ENCODE measurements at places on chromosomes 4 and X.

DNA sequence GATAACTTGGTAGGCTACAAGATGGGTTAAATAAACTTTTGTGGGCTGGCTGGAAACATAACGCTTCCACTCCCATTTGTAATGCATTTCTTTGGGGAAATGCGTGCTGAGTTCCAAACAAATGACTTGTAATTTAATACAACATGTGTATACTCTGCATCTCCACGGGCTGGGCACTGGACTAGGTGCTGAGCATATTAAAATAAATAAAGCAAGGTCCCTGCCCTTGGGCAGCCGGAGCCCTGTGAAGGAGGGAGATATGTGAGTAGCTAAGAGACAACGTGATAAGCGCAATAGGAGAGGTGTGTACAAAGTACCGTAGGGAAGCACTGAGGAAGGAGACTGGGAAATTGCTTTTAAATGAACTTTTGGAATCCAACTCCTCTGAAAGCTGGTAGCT is 147.2 kb upstream of the RBPJ start:
- no peak for DNase-seq

DNA sequence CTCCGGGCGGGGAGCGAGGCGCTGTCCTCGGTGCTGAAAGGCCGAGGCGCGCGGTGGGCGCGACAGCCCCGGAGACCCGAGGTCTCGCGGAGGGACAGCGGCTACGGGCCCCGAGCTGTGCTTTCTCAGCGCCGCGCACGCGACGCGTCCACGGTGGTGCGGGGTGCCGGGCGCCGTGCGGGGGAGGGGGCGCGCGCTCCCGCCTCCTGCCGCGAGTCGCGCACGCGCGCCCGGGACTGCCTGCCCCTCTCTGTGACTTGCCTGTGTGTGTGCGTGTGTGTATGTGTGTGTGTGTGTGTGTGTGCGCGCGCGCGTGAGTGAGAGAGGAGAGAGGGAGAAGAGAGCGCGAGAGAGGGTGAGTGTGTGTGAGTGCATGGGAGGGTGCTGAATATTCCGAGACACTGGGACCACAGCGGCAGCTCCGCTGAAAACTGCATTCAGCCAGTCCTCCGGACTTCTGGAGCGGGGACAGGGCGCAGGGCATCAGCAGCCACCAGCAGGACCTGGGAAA is at the start of gene GRIA2:
GRIA2 (plus strand) TSS at position 358 of the 511 bp plus-strand sequence. CDS start 315 bp downstream, outside the sequence.
- peak; percentile 70 for DNase-seq

- DNase-seq: no peak
Observed at GRCh38 chr4:16659694-16660093, 238.8 kb downstream of the LDB2 start.

- DNase-seq: peak; percentile 80
Observed at GRCh38 chr4:163157157-163157556, 9.5 kb downstream of the NAF1 start.

DNA sequence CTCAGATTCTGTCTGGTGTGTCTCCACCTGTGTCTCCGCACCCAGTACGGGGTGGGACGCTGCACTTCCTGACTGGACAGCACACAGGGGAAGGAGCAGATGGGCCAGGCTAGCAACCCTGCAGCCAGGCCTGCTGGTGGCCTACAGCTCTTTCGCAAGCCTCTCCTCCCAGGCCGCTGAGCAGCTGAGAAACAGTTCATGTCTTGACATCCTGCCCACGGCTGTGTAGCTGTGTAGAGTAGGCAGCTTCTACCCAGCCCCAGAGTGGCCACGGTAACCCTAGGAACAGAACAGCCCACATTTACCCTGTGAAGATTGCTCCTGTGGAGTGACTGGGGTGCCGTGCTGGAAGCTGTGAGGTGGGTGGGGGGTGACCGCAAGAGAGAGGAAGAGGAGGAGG is 38.9 kb downstream of the CCNQ start:
- DNase-seq: peak; percentile 14

DNA sequence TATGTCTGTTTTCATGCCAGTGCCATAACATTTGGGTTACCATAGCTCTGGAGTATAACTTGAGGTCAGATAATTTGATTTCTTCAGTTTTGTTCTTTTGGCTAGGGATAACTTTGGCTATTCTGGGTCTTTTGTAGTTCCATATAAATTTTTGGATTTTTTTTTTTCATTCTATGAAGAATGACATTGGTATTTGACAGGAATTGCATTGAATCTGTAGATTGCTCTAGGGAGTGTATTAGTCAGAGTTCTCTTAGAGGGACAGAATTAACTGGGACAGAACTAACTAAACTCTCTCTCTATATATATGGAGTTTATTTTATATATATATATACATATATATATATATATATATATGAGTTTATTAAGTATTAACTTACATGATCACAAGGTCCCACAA is 32.2 kb upstream of the SLIT2 start:
- peak; percentile 9 for DNase-seq

- DNase-seq: no peak
Observed at GRCh38 chr4:98618680-98619079, 39.7 kb downstream of the TSPAN5 start.

DNA sequence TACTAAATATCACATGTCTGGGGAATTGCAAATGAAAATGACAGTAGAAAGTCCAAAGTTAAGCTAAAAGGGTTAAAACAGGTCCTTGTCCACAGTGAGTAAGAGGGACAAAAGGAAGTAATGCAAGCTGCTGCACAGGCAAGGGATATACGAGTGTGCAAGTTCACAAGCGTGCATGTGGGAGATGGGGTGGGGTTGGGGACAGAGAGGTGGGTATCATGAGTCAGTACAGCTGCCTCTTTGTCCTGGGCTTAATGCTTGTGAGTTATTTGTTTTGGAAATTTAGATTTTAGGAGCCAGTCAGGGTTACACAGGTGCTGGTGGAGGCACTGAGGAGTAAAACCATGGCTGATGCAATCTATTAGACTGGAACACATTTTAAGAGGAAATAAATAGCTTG is 3.3 kb upstream of the GPRASP2 start:
- no peak for DNase-seq

DNA sequence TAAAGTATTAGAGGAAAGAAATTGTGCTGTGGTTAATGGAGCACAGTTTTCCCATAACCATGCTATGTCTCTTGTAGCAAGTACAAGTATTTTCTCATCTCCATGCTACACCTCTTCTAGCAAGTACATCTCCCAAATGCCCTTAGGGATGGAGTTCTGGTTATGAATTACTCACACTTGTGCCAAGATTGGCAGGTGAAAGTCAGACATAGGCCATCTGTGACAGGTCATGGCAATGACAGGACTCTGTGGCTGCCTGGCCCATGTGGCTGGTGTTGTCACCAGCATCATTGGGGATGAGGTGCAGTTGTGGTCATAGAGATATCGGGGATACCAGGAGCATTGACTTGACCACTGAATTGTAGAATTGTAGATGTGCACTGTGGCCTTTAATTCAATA is 310.2 kb downstream of the FAT4 start:
- no peak for DNase-seq

DNA sequence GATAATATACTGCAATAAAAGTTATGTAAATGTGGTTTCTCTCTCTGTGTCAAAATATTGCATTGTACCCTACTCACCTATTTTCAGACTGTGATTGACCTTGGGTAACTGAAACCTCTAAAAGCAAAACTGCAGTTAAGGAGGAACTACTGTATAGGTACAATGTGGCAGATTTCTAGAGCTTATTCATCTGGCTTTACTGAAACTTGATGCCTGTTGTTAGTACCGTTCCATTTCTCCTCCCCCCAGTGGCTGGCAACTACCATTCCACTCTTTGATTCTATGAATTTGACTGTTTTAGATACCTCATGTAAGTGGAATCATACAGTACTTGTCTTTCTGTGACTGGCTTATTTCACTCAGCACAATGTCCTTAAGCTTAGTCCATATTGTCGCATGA is 61.9 kb downstream of the HOPX start:
- DNase-seq: no peak

- DNase-seq: no peak
Observed at GRCh38 chrX:46626566-46626965, 53.0 kb downstream of the CHST7 start.

DNA sequence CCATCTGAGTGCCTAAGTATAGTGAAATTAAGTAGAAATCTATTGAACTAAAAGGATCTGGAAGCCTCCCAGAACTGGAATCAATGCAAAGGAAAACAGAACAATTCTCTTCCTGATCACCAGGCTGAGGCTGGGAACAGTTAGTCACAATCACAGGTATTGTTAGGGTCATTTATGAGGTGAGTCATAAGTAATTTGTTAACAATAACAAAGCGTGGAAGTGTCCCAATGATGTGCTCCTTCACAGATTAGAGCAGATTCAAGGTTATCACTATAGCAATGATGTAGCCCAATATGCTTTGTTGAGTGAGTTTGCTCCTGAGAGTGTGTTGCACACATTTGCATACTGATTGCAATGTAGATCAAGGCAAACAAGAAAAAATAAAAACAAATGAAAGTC is 228.1 kb downstream of the ZNF674 start:
- DNase-seq: no peak

DNA sequence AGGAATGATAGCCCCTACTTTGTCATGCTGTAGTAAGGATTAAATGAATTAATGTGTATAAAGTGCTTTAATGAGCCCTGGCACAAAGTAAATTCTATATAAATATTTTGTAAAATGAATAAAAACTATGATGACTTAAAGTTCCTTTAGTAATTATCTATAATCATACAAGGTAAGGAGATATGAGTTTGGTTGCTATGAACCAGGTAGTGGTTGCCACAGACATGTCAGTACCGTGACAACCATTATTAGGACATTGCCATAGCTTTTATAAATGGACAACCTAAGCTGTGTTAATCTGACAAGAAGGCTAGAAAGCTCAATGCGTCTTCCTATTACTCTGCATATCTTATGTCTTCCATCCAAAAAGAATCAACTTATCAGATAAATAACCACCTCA is at the start of gene ARL13A:
ARL13A (plus strand) TSS at position 301 of the 400 bp plus-strand sequence. CDS start 3,982 bp downstream, outside the sequence.
- no peak for DNase-seq

- no peak for DNase-seq
Observed at GRCh38 chr4:163121689-163122088, 45.0 kb downstream of the NAF1 start.

DNA sequence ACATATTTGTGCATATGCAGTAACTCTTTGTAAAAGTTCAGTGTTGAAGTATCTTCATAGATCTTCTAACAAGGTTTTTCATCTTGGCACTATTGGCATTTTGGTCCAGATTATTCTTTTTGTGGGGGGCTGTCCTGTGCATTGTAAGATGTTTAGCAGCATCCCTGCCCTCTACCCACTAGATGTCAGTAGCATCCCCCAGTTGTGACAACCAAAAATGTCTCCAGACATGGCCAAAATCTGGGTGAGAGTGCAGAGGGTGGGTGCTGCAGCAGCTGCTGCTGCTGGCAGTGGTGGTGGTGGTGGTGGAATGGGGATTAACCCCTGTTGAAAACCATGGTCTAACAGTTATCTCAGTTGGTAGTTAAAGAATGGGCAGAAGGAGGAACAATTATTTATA is 370.0 kb downstream of the GPAT3 start:
- no peak for DNase-seq

DNA sequence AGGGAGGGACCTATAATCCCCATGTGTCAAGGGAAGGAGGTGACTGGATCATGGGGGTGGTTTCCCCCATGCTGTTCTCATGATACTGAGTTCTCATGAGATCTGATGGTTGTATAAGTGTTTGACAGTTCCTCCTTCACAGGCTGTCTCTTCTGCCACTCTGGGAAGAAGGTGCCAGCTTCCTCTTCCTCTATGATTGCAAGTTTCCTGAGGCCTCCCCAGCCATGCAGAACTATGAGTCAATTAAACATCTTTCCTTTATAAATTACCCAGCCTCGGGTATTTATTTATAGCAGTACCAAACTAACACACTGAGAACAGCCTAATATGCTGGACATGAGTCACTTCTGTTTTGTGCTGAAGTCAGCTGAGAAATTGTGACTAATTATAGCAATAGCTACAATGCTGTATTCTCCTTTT is 656.9 kb upstream of the CPEB2 start:
- peak; percentile 65 for DNase-seq

DNA sequence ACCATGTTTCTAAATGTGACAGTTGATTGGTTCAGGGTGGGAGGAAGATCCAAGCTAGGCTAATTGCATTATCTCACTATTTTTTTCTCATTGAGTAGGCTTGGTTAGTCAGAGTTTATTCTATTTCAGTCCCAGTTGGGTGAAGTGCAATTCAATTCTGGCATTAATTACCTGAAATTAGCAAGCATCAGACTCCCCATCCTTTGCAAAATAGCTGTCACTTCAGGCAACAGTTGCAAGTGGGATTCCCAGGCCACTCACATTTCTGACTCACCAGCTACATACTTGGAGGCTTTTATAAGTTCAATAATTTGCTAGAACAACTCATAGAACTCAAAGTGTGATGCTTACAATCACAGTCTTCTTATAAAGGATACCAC is 155.8 kb upstream of the HAND2 start:
- DNase-seq: peak; percentile 6

DNA sequence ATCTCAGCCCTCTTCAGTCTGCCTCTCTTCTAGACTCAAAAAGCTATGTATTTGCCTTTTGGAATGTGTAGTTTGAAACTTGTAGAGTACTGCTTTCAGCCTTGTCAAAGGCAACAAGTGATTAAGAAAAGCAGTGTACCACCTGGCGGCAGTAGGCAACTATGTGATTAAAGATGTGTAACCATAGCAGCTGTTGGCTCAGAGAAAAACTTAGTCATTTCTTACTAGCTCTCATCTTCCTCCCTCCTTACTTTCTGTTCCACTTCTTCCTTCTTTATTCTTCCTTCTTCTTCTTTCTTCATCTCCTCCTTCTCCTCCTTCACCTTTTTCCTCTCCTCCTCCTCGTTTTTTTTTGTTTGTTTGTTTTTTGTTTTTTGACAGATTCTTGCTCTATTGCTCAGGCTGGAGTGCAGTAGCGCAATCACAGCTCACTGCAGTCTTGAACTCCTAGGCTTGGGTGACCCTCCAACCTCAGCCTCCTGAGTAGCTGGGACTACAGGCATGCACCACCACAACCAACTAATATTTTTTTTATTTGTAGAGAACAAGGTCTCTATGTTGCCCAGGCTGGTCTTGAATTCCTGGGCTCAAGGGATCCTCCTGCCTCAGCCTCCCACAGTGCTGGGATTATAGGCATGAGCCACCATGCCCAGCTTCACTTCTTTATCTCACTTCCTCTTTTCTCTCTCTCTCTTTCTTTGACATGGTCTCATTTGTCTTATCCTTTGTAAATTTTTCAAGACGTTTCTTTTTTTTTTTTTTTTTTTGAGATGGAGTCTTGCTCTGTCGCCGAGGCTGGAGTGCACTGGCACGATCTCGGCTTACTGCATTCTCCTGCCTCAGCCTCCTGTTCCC is 32.6 kb downstream of the ABHD18 start:
- peak; percentile 38 for DNase-seq

All from GM23248 (cell line).